Right atrium auricular region (tissue), 2 donors: ENCODE measurements at places on chromosomes 16 and 17.

- no peak for DNase-seq
These were observed 7.7 kb upstream of the KRTAP17-1 start for GRCh38 chr17:41322903-41323895.

DNA sequence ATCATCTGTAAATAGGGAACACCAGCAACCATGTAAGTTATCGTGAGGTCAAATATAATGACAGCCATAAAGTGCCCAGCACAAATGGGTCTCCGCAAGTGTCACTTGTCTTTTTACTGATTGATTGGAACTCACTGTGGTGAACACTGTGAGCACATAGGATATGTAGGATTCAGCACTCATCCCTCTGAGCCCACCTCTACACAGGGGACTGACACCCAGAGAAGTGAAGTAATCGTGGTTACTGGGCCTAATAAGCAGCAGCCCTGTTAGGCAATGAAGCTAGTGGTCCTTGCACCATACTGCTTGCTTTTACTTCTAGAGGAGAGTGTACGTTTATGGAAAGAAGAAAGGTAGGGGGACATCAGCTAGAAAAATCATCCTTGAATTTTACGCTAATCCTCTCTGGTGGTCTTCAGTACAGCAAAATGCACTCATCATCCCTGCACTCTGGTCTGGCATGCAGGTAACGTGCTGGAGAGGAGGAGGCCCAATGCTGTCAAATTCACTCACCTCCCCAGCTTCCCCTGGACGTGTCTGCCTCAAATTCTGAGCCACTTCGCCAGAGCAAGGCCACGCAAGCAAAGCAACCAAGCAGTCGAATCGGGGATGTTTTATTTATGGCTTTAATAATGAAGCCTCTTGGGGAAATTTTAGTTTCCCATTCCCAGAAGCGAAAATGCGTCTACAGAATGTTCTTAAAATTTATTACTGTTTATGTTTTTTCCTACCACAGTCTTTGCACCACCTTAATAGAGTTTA is 74.7 kb downstream of the YPEL2 start:
- no peak for DNase-seq

DNA sequence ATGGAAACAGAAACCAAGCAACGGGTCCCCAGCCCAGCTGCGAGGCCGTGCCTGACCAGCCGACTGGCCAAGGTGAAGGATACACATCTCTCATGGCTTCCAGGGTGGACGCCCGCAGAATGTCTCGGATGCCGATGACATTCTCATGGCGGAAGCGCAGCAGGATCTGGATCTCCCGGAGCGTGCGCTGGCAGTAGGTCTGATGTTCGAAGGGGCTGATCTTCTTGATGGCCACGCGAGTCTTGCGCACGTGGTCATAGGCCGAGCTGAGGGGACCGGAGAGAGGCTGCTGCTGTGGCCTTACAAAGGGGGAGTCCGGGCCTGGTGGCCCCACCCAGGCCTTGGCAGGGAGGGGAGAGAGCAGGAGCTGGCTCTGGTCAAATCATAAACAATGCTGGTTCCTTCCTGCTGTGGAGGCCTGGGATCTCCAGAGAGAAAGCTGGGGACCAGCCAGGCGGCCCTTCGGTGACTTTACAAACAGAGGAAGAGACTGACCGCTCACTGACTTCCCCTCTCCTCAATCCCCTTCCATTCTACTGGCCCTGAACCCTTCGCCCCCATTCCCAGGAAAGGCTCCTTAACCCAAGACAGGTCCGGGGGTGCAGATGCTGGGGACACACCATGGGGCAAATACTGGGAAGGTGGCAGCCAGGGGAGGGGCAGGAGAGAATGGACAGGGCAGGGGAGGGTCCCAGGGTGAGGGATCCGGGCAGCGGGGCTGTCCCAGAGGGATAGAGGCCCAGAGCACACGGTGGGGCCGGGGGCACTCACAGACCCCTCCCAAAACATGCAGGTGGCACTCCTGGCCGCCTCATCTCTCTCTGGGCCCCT is 1.1 kb downstream of the MAPK3 start:
- peak; percentile 89 for DNase-seq

DNA sequence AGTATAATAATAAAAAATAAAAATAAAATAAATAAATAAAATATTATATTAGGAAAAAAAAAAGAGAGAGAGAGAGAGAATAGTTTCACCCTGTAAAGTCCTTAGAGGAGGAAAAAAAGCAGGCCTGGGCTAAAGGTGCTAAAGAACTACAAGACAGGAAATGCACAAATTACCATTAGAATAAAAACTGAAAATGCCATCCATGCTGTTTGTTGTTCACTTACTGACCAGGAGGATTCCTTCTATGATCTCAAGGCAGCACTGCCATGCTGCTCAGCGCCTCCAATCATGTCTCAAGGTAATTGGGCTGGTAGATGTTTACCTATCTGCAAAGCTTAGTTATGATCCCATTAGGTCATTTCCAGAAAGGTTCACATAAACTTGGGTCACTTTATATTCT is 201.2 kb downstream of the GRIN2A start:
- DNase-seq, result no peak

DNA sequence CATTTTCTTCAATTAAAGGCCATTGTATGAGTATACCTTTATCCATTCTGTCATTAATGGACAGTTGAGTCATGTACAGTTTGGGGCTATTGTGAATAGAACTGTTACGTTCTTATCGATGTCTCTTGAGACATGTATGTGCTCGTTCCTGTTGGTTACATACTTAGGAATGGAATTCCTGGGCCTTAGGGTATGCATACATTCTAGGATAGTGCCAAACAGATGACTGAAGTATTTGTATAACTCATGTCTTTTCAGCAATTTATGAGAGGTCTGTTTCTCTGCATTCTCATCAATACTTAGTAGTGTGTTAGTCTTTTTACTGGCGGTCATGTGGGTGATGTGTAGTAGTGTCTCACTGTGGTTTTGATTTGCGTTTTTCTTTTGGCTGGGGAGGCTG is 81.2 kb downstream of the USP22 start:
- DNase-seq, result no peak

GRCh38 chr16:15618392-15618791 is 24.6 kb downstream of the MARF1 start:
- no peak for DNase-seq

DNA sequence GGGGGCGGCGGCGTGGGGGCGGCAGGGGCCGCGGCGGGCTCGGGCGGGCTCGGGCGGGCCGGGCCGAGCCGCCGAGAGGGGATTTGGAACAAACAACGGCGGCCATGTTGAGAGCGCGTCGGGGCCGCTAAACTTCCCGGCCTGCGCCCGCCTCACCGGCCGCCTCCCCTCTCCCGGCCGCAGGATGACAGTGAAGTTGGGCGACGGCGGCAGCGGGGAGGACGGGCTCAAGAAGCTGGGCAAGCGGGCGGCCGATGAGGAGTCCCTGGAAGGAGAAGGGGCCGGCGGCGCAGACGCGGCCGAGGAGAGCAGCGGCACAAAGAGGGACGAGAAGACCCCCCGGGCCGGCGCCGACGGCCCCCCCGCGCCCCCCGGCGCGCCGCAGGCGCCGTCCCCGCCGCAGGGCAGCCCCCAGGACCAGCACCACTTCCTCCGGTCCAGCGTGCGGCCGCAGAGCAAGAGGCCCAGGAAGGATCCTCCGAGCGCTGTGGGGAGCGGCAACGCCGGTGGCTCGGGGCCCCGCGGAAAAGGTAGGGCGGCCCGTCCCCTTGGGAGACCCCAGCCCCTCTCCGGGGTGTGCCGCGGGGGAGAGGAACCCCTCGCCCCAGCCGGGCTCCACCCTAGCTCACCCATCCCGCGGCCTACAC is 2.4 kb downstream of the CRAMP1 start:
- no peak for DNase-seq

- DNase-seq, result no peak
These were observed 11.9 kb upstream of the CYTH1 start for GRCh38 chr17:78793968-78794367.

DNA sequence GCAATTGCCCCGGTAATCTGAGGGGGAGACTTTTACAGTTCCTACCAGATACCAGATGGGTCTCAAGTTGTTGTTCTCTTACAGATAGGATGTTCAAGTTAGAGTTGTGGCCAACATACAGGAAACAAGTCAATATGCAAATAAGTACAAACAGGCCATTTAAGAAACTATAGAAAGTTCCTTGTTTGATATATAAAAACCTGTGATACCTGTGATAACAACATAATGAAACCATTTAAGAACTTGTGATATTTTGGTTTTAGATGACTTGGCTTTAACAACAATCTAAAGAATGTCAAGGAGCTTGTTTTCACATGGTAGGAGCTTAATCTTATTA is 16.8 kb downstream of the CDR2 start:
- no peak for DNase-seq

- peak; percentile 87 for DNase-seq
These were observed 1.7 kb upstream of the LASP1 start for GRCh38 chr17:38867968-38868816.

DNA sequence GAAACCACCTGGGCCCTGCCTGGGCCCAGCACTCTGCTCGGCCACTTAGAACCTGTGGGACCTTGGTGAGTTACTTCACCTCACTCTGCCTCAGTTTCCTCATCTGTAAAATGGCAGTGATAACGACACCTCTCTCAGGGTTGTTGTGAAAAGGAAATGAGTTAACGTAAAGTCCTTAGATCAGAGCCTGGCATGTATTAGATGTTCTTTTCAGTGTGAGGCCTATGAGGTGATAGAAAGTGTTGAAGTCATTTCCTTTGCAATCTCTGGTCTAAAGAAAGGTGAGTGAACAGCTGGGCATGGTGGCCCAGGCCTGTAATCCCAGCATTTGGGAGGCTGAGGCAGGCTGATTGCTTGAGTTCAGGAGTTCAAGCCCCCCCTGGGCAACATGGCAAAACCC is 51.7 kb upstream of the LGALS9 start:
- DNase-seq, result no peak

GRCh38 chr17:45061606-45062205 is 589 bp downstream of the NMT1 start:
- DNase-seq, result no peak

DNA sequence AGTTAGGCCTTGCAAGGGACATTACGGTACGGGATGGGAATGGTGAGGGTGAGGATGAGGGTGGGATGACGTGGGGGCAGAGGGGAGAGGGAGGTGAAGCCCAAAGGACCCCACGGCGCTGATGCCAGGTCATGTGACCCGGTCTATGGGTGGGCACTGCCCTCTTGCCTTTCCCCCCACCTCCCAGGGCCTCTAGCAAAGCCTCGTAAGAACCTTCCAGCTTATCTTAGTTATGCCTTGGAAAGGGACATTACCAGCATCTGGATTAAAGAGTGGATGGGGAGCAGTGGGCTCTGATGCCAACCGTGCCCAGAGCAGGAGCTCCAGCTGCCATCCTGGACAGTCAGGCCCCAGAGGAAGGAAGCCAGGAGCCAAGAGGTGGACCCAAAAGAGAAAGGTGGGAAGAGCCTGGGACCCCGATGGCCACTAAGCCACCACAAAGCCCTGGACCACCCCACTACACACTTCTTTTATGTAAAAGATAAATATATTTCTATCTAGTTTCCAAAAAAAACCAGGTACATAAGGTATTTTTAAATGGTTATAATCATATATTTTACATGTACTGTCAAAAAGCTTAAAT is 40.9 kb downstream of the TK2 start:
- no peak for DNase-seq

- no peak for DNase-seq
These were observed 32.1 kb downstream of the GINS2 start for GRCh38 chr16:85656351-85657266.

- no peak for DNase-seq
These were observed 13.1 kb upstream of the PLCG2 start for GRCh38 chr16:81765969-81766368.

DNA sequence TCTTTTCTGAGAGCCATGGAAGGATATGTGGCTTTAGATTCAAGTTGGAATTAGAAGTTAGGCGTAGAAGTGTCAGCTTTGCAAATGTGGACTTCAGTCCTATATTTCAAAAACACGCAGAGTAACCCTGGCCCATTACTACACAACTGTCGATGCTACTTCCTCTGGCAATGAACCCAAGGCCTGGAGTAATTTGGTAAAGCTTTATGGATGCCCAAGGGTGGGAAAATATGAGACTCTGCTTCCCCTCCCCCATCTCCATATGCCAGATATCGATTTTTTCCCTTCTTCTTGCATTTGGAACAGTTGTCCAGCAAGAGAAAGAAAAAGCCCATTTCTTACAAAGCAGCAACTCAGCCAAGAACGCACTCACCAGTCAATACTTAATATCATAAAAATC is 2.9 kb upstream of the MAP1LC3B start:
- DNase-seq, result no peak

DNA sequence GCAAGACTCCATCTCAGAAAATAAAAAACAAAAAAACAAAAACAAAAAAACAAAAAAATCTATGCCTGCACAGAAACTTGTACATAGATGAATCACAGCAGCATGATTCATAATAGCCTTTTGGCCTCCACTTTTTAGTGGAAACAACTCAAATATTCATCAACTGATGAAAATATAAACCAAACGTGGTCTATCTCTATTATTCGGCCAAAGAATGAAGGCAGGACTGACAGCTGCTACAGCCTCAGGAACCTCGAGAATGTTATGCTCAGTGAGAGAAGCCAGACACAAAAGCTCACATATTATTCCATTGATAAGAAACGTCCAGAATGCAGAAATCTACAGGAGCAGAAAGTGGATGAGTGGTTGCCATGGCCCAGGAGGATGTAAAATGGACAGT is 19.8 kb downstream of the PPL start:
- no peak for DNase-seq

GRCh38 chr17:3503285-3503684 is 27.5 kb downstream of the ASPA start:
- DNase-seq, result no peak

DNA sequence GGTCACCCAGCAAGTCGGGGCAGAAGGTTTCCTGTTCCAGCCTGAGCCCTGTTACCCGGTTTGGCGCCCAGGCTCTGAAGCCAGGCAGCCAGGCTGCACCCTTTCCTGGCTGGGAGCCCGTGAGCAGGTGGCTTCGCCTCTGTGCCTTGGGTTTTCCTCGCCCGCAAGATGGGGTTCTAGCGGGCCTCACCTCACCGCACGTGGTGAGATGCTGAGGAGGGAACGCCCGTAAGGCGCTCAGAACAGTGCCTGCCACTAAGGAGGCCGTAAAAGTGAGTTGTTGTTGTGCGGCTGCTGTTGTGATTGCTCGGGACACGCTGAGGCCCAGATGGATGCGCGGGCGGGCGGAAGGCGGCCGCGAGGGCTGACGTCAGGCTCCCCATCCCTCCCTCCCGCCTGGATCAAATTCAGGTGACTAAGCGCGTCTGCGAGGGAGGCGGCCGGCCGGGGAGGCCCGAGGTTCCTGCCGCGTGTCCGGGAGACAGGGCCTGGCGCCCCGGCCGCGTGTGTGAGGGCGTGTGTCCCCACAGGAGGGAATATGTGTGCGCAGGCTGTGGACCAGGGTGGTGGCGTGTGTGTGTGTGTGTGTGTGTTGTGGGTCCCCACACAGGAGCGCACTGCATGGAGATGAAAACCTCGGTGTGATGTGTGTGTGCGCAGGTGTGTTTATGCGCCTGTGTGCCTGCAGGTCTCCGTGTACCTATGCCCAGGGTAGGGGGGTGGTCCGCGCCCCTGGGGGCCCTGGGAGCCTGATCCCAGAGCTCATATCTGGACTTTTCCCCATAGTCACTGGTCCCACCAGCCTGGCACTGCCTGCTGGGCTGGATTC is 4.3 kb downstream of the CAMKK1 start:
- peak; percentile 88 for DNase-seq

- DNase-seq, result no peak
These were observed 5.9 kb downstream of the GAS7 start for GRCh38 chr17:10192461-10192860.

GRCh38 chr16:83231729-83232128 is 576.0 kb upstream of the HSBP1 start:
- no peak for DNase-seq

GRCh38 chr16:11630046-11630767 is 38.0 kb upstream of the SNN start:
- DNase-seq, result no peak

- no peak for DNase-seq
These were observed 97.8 kb downstream of the BANP start for GRCh38 chr16:88048985-88049384.

- no peak for DNase-seq
These were observed 57.1 kb downstream of the HAPSTR1 start for GRCh38 chr16:9148374-9149015.
